ENCODE measurements at places on chromosomes 2 and 18.
A peak's percentile ranks its signal among the peaks of the same experiment; 100 is the strongest.

DNA sequence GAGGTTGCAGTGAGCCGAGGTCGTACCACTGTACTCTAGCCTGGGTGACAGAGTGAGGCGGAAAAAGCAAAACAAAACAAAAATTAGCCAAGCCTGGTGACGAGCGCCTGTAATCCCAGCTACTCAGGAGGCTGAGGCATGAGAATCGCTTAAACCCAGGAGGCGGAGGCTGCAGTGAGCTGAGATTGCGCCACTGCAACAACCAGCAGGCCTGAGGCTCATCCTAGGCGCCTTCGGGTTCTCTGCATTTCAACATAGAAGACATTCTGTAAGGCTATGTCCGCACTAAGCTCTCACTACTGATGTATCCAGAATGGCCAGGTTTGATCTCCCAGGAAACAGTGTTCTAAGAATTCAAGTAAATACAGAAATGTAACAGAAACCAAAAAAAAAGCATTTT, 23.5 kb downstream of the PTPN2 start:
- no peak for DNase-seq

DNA sequence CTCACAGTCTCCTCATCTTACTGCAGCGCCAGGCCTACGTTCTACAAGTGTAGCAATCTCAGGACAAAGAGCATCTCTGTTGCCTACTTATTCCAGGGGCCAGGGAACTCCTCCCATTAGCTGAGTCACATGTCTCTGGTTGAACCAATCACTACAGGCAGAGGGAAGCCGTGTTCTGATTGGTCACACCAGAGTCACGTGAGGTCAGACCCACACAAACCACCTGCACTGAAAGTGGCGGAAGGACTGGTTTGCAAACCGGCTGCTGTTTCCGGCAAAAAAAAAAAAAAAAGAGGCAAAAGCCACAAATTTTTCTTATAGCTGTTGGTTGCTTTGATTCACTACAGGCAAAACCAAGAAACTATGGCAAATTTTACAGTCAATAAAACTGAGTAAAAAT, 21.9 kb upstream of the USP14 start:
- no peak for DNase-seq

GRCh38 chr2:230634146-230634545, 78.5 kb upstream of the CAB39 start:
- DNase-seq = no peak

GRCh38 chr2:62319070-62319469, 123.2 kb downstream of the B3GNT2 start:
- no peak for DNase-seq

- no peak for DNase-seq
Measured at GRCh38 chr2:171583566-171583965, 61.3 kb downstream of the CYBRD1 start.

- DNase-seq = peak; percentile 79
Measured at GRCh38 chr2:237556773-237557632, 9.4 kb upstream of the PRLH start.

DNA sequence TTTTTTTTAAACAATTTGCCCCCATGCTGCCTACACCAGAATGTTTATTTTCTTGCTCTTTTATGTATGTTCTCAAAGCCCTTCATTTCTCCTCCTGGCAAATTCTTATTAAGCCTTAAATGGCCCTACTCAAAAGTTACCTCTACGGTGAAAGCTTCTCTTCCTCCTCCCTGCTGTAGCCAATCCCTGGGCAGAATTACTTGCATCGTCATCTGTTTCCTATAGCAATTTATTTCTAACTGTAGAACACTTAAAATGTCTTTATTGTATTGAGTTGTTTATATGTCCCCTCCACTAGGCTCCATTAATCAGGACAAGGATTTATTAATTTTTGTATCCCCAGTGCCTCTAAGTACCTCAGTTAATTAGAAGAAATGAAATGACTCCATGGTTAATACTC, 2.5 kb upstream of the RAD51AP2 start:
- no peak for DNase-seq

GRCh38 chr2:16760426-16760825, 94.8 kb upstream of the CYRIA start:
- DNase-seq = no peak

GRCh38 chr2:104140361-104140760, 713.6 kb upstream of the POU3F3 start:
- no peak for DNase-seq

GRCh38 chr18:69031571-69031970, 233.7 kb downstream of the CCDC102B start:
- DNase-seq = no peak

- DNase-seq = no peak
Measured at GRCh38 chr2:163877316-163877715, 141.5 kb upstream of the FIGN start.

- no peak for DNase-seq
Measured at GRCh38 chr2:12714391-12715221, 2.1 kb upstream of the TRIB2 start.

- DNase-seq = no peak
Measured at GRCh38 chr2:224069172-224069571, 30.1 kb upstream of the SERPINE2 start.

DNA sequence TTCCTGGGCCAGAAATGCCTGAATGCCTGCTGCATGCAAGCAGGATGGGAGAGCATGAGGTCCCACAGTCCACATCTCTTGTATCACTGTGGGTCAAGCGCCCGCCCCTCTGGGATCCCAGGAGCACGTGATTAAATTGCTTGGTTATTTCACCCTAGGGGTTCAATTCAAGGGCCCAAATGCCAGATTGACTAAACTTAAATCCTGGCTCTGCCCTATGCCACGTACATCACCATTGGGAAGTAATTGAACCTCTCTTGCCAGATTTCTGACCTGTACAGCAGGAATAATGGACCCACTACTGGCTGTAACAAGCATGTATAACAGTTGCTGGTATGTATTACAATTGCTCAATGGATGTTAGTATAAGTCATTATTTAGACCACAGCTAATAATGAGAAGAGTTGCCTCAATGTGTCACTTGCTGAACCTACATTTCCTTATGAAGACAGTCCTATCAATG, 19.9 kb downstream of the FHL2 start:
- no peak for DNase-seq

DNA sequence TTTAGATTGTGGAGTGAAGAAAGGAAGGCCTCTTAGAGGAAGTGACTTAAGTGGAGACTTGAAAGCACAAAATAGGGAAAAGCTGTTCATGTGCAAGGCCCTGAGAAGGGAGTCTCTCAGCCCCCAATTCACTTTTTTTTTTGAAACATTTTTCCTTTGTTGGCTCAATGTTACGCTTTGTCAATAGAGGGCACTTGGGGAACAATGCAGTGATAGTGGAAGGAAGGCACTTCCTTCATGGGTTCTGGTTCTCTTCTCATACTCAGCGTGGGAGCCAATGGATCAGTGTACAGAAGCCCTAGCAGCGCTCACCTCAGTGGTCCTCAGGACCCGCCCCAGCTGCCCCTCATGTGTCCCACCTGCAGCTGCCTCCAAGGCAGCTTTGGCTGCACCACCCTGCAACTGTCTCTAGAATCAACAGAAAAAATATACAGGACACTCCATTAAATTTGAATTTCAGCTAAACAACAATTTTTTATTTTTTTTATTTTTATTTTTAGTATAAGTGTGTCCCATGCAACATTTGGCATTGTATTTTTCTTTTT, 8.6 kb upstream of the C2orf42 start:
- DNase-seq = no peak

DNA sequence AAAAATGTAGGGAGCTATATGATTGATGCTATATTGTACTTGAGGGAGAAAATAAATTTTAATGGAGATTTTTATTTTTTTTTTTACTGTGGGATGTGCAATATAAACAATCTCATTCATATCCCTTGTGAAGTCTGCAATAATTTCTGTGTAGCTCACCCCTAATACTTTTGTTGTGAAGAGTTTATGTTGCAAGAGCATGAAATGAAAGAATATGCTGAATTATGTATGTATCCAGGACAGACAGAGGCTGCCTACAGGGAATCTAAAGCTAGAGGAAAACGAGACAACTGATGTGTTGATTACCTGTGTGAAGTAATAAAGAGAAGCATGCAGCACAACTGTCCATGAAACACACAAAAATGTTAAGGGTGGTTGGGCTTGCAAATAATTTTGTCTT, 643.3 kb downstream of the DCDC2C start:
- DNase-seq = no peak

GRCh38 chr2:152395572-152395971, 60.6 kb downstream of the FMNL2 start:
- DNase-seq = no peak

DNA sequence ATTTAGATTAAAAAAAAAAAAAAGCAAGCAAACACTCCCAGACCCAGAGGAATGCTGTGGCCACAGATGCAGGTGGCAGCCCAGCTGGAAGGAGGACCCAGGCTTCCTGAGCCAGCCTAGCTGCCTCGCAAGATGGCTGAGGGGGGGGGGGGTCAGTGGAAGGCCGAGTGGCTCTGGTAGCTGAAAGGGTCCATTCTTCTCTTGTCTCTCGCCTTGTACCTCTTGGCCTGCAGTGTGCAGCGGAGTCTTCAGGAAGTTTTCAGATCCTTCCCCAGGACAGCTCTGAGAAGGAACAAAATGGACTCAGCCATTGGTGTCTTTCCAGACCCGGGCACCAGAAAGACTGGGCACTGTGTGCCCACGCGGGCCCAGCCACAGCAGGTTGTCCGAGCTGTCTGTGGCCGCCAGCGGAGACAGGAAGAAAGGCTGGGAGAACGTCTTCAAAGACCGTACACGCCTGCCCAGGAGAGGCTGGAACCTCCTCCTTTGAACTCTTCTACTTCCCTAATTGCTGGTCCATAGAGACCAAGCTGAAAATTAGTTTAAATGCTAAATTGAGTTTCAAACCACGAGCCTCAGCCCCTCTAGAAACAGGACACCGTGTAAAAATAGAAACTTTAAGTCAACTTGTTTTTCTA, 21.3 kb downstream of the APCDD1 start:
- DNase-seq = no peak

DNA sequence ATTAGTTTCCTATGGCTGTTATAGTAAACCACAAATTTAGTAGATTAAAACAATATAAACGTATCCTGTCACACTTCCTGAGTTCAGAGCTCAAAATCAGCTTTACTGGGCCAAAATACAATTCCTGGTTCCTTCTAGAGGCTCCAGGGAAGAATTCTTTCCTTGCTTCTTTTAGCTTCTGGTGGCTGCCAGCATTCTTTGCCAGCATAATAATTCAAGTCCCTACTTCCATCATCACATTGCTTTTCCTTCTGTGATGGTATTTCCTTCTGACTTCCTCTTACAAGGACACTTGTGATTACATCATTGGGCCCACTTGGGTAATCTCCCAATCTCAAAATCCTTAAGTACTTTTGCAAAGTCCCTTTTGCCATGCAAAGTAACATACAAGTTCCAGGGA, 40.6 kb downstream of the MOB4 start:
- DNase-seq = no peak

- no peak for DNase-seq
Measured at GRCh38 chr18:13276530-13277520, 58.3 kb downstream of the LDLRAD4 start.

- no peak for DNase-seq
Measured at GRCh38 chr2:206784559-206785353, 19.4 kb downstream of the FASTKD2 start.

- peak; percentile 44 for DNase-seq
Measured at GRCh38 chr2:26412091-26412673, 10.5 kb downstream of the DRC1 start.

- no peak for DNase-seq
Measured at GRCh38 chr2:669323-669722, 7.9 kb downstream of the TMEM18 start.

DNA sequence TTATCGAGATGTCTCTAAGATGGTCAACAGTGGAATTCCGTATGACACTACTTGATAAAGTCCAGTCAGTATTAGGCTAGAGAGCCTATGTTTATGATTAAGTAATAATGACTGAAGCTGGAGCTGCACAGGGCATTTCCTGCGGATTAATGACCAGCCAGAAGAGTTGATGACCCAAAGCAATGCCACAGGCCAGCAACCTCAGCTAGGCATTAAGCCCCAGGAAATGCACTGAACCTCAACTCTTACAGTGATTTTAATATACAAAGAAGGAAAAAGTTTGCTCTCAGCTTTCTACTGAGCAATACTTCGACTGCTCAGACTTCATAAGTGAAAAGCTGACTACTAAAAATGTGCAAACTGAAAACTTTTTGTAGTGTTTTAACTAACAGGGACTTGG, 3.9 kb downstream of the KCTD1 start:
- DNase-seq = no peak

DNA sequence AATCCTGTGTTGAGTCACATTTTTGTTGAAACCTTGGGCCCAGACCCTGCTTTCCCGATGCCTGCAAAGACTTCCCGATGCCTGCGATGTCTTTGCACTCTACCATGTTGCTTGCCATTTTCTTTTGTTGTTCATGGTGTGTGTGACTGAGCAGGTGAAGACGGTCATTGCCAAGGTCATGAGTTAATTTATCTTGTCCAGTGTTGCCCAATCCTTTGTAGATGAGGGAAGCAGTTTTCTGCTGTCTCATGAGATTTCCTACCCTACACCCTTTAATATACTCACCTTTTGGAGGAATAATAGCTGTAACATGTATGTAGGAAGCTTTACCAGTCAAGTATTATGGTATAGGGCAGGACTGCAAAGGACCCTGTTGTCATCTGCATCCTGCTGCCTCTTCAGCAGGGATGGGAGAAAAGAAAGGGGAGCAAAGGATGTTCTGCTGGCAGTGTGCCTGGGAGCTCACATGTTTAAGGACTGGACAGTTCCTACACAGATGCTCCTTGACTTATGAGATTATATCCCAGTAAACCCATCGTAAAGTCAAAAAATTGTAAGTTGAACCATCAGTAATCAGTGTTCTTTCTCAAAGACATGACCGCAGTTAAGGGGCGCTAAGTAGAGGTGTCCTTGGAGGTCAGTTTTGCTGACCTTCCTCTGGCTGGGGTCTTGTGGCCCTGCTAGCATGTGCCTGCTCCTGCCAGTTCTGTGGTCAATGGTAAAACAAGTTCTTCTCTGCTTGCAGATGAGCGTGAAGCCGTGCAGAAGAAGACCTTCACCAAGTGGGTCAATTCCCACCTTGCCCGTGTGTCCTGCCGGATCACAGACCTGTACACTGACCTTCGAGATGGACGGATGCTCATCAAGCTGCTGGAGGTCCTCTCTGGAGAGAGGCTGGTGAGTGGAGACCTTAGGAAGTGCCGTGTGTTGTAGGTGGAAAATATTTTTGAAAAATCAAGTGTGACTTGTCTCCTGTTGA, 124.8 kb upstream of the EML6 start:
- no peak for DNase-seq

DNA sequence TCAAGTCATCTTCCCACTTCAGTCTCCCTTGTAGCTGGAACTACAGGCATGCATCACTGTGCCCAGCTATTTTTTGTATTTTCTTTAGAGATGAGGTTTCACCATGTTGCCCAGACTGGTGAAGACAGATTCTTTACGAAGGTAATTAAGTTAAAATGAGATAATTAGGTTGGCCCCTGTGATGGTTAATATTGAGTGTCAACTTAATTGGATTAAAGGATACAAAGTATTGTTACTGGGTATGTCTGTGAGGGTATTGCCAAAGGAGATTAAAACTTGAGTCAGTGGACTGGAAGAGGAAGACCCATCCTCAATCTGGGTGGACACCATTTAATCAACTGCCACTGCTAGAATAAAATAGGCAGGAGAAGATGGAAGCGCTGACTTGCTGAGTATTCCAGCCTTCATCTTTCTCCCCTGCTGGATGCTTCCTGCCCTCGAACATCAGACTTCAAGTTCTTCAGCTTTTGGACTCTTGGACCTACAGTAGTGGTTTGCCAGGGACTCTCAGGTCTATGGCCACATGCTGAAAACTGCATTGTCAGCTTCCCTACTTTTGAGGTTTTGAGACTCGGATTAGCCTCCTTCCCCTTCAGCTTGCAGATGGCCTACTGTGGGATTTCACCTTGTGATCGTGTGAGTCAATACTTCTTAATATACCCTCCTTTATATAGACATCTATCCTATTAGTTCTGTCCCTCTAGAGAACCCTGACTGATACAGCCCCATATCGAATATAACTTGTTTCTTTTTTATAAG, 269.1 kb downstream of the TMX3 start:
- DNase-seq = no peak

Measured in GM13977 (cell line).